Activated B cell treated with CpG ODN at 0.5 μM for 24 hours (primary cell): ENCODE measurements at places on chromosomes 6 and 20. TPM values are rescaled to one million over a fixed set of nuclear protein-coding genes. Genes with fewer than 3 reads are reported as not detected.
A peak's percentile ranks its signal among the peaks of the same experiment; 100 is the strongest.

Gene MPIG6B
- total RNA-seq = 0.12 TPM in 1 of 2 replicates, not detected in the other

DNA sequence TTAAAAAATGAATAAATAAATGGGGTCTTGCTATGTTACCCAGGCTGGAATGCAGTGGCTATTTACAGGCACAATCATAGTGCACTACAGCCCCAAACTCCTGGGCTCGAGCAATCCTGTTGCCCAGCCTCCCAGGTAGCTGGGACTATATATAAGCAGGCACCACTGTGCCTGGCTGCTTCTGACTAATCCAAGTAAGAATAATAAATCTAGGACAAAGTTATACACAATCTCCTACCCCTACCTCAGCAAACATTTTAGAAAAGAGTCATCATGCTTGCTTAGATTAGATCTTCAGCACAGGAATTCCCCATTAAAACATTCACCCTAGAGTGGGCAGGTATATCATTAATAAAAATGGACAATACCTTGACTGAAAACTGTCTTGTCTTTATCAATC is 124.6 kb downstream of the REV3L start:
- peaks cover 53% of the 10 kb centered on the region for H3K36me3 ChIP-seq
- H3K27me3 ChIP-seq = no peaks in the 10 kb centered on the region
- H3K4me3 ChIP-seq = no peak overlapping the region
- no peak for DNase-seq
- no peaks in the 10 kb centered on the region for H3K4me1 ChIP-seq
- H3K27ac ChIP-seq = no peak overlapping the region

Gene ID4
- not detected in 2 replicates for total RNA-seq

DNA sequence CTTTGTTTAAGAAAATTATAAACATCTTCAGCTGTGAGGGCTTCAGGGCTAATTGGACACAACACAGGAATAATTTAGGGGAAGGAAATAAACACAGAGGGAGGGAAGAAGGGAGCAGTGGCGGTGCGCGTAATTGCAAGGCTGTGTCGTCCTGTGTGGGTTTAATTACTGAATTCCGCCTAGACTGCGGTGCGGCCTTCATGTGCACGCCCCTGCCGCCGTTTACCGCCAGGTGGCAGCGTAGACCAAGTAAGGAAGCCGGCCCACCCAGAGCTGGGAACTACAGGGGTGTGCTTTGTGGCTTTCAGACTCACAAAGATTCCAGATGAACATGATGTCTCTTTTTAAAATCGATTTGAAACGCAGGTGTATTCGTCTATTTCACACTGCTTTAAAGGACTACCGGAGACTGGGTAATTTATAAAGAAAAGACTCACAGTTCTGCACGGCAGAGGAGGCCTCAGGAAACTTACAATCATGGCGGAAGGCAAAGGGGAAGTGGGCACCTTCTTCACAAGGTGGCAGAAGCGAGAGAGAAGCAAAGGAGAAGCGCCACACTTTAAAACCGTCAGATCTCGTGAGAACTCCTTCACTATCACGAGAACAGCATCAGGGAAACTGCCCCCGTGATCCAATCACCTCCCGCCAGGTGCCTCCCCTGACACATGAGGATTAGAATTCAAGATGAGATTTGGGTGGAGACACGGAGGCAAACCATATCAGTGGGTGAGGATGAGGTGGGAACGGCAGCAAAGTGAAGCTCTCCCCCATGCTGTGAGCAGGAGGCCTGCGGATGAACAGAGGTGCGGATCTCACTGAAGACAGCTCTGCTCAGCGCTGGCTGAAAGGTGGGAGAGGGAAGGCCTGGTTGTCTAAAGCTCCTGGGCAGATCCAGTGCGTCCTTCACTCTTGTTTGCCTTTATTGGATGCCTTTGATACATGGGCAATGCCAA is 222.0 kb upstream of the PDE10A start:
- peak; percentile 52 for DNase-seq
- peak overlapping the region; percentile 80 for H3K27ac ChIP-seq
- H3K36me3 ChIP-seq = no peaks in the 10 kb centered on the region
- peak overlapping the region; percentile 66 for H3K4me3 ChIP-seq
- H3K27me3 ChIP-seq = peaks cover 3% of the 10 kb centered on the region
- H3K4me1 ChIP-seq = peaks cover 11% of the 10 kb centered on the region

DNA sequence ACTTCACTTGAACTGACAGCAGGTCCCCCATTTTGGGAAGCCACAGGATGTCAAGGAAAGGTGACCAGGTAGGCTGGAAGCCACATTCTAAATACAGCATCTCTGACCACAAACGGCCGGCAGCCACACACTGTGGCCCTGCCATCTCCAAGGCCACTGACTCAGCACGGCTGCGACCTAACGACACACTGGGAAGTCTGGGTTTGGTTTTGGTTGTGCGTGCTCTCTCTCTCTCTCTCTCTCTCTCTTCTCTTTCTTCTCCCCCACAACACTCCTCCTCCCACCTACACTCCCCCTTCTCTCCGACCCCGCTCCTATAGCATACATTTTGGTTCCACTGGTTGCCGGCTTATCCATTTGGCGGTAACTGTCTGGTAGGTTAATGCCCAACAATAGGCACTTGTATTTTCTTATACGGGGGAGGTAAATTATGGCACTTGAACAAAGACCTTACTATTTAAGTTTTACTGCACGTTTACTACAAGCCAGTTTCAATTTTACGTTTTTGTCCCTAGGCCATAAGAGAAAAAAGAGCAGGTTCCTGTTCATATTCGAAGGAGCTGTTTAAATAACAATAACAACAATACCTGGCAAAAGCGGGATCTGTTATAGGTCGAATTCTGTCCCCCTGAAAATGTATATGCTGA is 103.6 kb downstream of the GMDS start:
- no peaks in the 10 kb centered on the region for H3K36me3 ChIP-seq
- DNase-seq = no peak
- no peaks in the 10 kb centered on the region for H3K4me1 ChIP-seq

- H3K4me1 ChIP-seq = peaks cover 13% of the 10 kb centered on the region
- H3K36me3 ChIP-seq = no peaks in the 10 kb centered on the region
- H3K4me3 ChIP-seq = no peak overlapping the region
- no peaks in the 10 kb centered on the region for H3K27me3 ChIP-seq
Measured at GRCh38 chr20:32244150-32244823, 33.2 kb upstream of the KIF3B start.

Gene RTN4IP1
- total RNA-seq = 9.9 and 11.2 TPM in 2 replicates

Gene PRICKLE4
- total RNA-seq = 0.75 TPM in 1 of 2 replicates, not detected in the other

Gene ENPP5
- total RNA-seq = 0.44 and 0.71 TPM in 2 replicates

GRCh38 chr6:84501315-84501714 is 263.1 kb downstream of the TBX18 start:
- H3K27ac ChIP-seq = no peak overlapping the region
- H3K27me3 ChIP-seq = no peaks in the 10 kb centered on the region
- no peak for DNase-seq

DNA sequence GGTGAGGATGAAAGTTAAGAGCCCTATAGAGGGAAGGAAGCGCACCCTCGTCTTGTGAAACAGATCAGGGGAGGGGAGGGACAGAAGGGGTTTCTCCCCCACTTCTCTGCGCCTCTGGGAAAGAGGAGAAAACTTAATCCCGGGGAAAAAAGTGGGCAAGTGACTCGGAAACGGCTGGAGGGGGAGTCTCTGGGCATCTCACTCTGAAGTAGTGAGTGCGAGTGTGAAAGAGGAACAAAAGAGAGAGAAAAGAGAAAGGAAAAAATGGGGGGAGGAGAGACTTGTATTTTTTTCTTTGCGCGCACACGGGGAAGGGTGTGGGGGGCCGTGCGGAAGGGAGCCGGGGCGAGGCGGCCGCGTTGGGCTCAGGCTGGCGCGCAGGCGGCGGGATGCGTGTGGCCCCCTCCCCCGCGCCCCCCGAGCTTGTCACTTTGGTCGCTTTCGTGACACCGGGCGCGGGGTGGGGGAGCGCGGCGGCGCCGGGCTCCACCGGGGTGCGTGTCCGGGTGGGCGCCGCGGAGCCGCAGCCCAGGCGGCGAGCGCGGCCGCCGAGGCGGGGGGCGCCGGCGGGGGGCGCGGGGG is 454 bp downstream of the L3MBTL3 start:
- H3K27me3 ChIP-seq = no peaks in the 10 kb centered on the region
- H3K4me3 ChIP-seq = peak overlapping the region; percentile 100
- peaks cover 21% of the 10 kb centered on the region for H3K4me1 ChIP-seq
